Aorta (tissue), 5 donors: ENCODE measurements at places on chromosomes 7 and 10. TPM values are rescaled to one million over a fixed set of nuclear protein-coding genes. Genes with fewer than 3 reads are reported as not detected.

DNA sequence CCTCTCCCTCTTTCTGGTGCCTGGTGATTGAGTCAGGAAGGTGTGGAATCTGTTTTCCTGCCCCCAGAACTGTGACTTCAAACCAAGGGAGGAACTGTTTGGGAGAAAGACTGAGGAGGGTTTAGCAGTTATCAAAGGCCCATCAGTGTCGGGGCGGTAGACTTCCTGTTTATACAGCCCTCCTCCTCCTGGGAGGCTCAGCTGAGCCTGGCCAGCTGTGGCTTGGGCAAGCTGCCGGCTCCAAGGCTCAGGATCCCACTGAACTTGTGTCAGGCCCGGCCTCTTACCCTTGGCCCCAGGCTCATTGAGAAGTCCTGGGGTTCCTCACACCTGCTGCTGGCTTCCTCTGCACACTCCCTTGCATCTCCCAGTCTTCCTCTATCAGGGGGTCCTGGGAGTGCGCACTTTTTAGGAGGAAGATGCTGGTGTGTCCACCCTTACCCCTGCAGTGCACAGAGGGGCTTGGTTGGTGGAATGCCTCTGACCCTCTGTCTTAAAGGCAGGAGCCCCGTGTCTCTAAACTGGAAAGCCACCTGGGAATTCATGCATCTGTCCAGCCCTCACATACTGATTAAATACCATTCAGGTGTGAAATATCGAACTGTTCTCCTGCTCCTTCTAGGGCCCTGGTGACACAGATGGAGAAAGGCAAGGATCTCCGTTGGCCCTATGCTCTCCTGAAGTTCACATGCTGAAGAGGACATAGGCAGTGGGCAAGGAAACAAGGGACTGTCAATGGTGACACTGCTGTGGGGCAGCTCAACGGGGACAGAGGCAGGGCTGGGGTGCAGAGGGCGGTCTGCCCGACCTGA lies 32.4 kb downstream of the CXCL12 start:
- DNase-seq: peak; percentile 65
- H3K27me3 ChIP-seq: no peaks in the 10 kb centered on the region
- no peak overlapping the region for H3K4me3 ChIP-seq
- H3K4me1 ChIP-seq: no peaks in the 10 kb centered on the region

The VAX1 gene
- total RNA-seq: not detected

The C7orf57 gene
- not detected for total RNA-seq

GRCh38 chr7:44793919-44794318 lies 2.6 kb upstream of the PPIA start:
- no peak overlapping the region for H3K27ac ChIP-seq
- no peaks in the 10 kb centered on the region for H3K27me3 ChIP-seq
- DNase-seq: no peak
- H3K4me3 ChIP-seq: no peak overlapping the region

The SLC29A3 gene
- 8.8 TPM for total RNA-seq

- H3K4me1 ChIP-seq: no peaks in the 10 kb centered on the region
- H3K36me3 ChIP-seq: no peaks in the 10 kb centered on the region
- no peak overlapping the region for H3K27ac ChIP-seq
Observed at GRCh38 chr10:124486635-124487034, 25.0 kb downstream of the LHPP start.

The LRRC18 gene
- total RNA-seq: not detected

DNA sequence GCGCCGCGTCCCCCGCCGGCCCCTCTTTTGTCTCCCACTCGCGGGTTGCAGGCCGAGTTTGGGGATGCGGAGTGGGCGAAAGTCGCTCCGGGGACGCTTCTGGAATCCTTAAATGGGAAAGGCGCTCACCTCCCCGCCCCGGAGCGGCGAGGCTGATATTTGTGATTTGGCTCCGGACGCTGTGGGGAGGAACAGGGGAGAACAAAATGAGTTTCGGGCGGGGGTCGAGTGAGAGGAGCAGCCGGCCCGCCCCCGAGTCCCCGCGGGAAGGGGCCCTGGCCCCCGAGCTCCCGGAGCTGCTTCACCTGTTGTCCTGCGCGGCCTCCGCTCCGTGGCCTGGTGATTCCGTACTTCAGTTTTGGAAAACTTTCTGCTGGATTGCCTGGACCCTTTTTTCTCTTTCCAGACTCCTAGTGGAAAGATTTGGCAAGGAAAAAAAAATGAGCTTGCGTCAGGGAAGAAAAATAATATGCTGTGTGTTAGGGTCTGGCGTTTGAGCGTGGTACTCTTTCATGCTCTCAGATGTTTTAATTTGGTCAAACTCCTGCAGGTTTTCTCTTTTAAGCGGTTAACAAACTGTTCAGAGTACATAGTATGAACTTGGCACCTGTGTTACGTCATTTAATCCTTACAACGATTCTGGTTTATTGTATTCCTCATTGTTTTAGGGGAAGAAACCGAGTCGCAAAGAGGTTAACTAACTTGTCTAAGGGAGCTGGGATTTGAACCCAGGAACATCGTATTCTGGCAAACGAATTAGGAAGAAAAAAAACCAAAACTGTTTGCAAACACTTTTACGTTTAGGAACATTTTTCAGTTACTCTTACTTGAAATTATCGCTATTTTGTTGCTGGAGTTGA lies 924 bp downstream of the BMPR1A start:
- H3K4me1 ChIP-seq: peaks cover 9% of the 10 kb centered on the region
- H3K27ac ChIP-seq: peak overlapping the region; percentile 100
- no peaks in the 10 kb centered on the region for H3K36me3 ChIP-seq
- no peaks in the 10 kb centered on the region for H3K27me3 ChIP-seq
- H3K4me3 ChIP-seq: peak overlapping the region; percentile 100

DNA sequence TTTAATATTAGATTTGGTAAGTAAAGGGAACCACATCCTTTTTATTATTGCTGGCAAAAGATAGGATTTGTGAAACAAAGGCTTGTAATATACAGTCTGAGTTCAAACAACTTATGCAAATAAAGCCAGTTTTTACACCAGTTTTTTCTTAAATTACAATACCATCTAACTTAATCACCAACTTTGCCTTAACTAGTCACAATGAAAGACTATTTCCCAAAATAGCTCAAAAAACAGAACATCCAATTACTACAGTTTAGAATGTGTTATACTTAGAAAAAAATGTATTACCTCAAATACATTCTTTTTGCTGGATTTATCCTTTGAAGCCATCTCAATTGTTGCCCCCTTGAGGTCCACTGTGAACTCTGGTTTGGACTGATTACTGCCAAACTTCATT lies 108.5 kb downstream of the ARHGAP12 start:
- H3K27me3 ChIP-seq: no peaks in the 10 kb centered on the region
- no peaks in the 10 kb centered on the region for H3K36me3 ChIP-seq
- no peak overlapping the region for H3K27ac ChIP-seq
- DNase-seq: no peak
- H3K4me1 ChIP-seq: peaks cover 4% of the 10 kb centered on the region

The SNX8 gene
- 25.9 TPM for total RNA-seq

GRCh38 chr7:155585951-155586350 lies 39.6 kb upstream of the CNPY1 start:
- H3K27me3 ChIP-seq: no peaks in the 10 kb centered on the region
- no peaks in the 10 kb centered on the region for H3K4me1 ChIP-seq
- H3K36me3 ChIP-seq: no peaks in the 10 kb centered on the region

DNA sequence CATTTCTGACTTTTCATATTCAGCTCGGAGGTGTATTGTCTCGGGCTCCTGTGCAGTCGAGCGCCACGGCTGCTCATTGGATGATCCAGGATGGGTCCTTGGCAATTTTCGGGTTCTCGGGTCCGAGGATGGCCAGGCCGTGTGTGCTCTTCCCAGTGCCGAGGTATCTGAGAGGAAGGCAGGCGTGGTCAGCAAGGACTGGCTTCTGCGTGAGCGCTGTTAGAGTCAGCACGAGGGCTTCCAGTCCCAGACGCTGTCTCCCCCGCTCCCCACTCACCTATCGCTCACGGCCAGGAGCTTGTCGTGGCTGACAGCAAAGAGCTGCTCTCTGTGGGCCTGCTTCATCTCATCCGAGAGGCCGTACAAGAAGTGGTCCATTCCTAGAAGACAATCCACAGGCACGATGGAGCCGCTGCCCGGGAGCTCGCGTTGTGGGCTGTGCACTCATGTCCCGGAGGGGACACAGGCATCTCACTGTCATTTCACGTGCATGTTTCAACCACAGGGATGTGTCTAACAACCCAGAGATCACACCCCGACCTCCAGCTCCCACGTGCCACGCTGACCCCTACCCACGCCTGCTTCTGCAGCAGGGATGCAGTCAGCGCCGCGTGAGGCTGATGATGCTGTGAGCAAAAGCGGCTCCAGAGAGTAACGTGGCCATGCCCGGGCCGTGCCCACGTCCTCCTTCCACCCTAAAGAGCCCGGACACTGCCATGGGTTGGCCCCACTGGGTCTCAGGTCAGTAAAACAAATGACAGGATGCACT lies 34.4 kb downstream of the PITRM1 start:
- DNase-seq: no peak
- peaks cover 9% of the 10 kb centered on the region for H3K36me3 ChIP-seq
- H3K4me3 ChIP-seq: no peak overlapping the region
- H3K4me1 ChIP-seq: peaks cover 2% of the 10 kb centered on the region
- H3K27me3 ChIP-seq: no peaks in the 10 kb centered on the region

The SLC35G1 gene
- total RNA-seq: 3.3 TPM

The GTF2I gene
- total RNA-seq: 198 TPM

The TMEM229A gene
- not detected for total RNA-seq
